GM13977 (cell line): ENCODE measurements at places on chromosomes 6 and 20.

DNA sequence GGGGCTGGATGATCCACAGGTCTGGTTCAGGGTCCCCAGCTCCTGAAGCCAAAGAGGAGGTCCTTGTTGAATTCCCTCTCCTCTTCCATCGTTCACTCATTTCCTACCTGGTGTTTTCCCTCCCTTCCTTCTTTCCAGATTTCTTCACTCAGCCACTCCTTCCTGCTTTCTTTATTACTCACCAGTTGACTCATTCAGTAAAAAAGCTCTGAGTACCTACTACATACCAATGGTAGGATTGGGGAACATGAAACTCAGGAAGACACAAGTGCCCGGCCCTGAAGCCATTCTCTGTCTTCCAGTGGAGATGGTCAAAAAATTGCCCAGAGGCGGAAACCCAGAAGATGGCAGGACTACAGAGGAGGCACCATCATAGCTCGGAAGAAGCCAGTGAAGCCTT lies 11.9 kb upstream of the NSFL1C start:
- no peak for DNase-seq

DNA sequence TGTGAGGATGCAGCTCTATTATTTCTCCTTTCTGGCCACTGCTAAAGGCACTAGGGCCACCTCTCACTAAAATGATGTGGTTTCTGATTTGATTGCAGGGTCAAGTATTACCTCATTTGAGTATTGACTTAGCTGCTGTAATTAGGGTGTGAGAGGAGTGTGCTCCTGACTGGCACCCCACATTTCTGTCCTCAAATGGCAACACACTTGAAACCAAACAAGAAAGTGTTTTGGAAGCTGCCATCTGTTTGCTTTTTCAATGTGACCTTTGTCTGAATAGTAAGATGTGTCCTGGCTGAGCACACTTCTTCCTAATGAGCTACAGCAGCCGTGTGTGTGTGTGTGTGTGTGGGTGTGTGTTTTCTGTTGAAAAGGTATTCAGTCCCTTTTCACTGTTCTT lies 62.8 kb upstream of the SCP2D1 start:
- DNase-seq, result no peak

DNA sequence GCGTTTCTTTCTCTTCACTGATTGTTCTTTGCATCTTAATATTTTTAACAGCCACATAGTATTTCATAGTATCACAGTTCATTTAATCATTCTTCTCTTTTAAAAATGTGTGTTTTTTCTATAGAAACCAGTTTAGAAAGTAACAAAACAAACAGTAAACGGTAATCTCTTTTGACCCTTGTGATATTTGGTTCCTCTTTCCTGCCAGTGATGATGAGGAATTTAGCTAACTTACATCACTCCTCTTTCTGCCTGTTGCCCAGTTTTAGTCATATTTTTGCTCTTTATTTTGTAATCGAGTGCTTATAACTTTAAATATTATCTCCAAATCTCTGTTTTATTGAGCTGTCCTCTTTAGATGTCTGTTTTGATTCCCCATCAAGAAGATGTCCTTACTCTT lies 38.1 kb upstream of the ZBTB24 start:
- DNase-seq, result no peak

DNA sequence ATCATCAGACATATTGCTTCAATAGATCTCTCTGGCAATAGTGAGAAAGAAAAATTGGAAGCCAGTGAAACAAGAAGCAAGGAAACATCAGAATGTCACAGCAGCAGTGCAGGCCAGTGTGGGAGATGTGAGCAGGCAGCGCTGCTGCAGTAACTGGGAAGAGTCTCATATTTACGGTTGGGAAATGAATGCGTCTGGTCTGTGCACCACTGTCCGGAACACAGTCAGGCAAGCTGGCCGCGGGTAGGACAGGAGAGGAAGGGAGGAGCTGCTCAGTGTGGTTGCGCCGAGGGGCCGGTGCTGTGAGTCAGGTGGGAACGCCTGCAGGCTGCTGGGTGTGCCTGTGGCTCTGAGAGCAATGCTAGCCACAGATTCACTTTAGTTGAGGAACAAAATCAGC lies 6.4 kb upstream of the PSMG4 start:
- no peak for DNase-seq

DNA sequence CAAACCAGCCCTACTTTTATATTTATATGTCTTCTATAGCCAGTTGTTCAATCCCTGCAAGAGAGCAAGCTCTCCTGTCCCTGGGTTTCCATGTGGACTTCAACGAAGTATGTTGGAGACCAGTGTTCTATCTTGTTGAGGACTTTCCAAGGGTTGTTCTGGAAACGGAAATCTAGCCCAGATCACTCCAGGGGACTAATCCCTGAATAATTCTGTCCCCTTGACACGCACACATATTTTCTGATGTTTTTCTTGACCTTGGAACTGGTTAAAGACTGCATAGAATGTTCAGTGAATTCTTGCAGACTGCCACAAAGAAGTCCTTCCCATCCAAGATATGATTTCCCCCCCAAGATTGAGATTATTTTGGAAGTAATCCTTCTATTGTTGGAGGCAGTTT lies 9.5 kb upstream of the MYLK2 start:
- no peak for DNase-seq
